ENCODE measurements at places on chromosomes 6 and 20.

DNA sequence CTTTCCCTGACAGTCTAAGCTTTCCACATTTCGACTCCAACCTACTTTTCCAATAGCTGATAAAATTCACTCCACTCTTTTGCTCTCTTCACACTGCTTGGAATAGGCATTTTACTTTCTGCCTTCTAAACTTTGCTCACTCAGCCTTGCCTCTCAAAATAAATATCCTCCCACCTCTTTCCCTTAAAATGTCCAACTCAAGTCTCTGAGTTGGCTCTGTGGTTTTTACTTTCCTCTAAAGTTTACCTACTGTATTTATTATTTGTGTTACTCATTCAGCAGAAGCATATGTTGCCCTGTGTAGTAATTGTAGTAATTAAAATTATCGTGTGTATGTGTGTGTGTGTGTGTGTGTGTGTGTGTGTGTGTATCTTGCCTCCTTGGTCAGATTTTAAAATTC lies 20.0 kb upstream of the CDYL start:
- DNase-seq = no peak

GRCh38 chr20:6654513-6655252 lies 112.8 kb upstream of the BMP2 start:
- DNase-seq = no peak

- DNase-seq = no peak
Observed at GRCh38 chr6:63839485-63839884, 203.9 kb downstream of the PHF3 start.

- no peak for DNase-seq
Observed at GRCh38 chr6:56245903-56246351, 1.5 kb downstream of the COL21A1 start.
